Stimulated activated naive CD8-positive, alpha-beta T cell treated with anti-CD3 and anti-CD28 coated beads, Interleukin-15, amount 100 ng/mL, for 72 hours (primary cell): ENCODE measurements at places on chromosomes 16 and 17.

GRCh38 chr17:41777574-41778188 lies 8.8 kb downstream of the JUP start:
- DNase-seq = no peak

DNA sequence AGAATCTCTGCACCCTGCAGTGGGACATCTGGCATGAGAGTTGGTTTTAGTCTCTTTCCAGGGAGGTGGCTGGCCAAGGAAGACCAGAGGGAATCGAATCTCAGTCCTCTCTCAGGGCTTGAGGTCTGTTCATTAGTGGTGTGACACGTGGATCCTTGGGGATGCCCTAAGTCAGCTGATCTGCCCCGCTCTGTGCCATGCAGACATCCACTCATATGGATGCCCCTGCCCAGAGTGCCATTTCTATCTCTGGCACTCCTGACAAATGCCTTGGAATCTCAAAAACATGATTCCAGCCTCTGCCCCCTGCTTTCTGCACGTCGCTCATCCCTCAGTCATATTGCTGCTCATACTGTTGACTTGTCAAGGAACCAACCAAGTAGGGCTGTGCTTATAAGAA lies 38.8 kb downstream of the WSCD1 start:
- no peak for DNase-seq

DNA sequence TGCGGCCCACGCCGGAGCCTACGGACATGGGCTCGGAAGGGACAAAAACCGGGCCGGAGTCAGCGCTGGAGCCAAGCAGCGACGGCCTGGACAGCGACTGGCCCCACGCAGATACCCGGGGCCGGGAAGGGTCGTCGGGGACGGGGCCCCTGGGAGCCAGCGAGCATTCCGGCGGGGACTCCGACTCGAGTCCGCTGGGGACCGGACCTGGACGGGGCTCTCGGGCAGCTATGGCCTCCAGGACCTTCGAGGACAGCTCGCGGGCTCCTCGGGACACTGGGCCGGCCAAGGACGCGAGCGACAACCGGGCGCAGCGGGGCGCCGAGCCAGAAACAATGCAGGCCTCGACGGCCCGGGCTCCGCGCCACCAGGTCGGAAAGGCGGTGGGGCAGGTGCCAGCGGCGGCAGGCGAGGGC lies 1.0 kb downstream of the MYO15B start:
- DNase-seq = no peak

DNA sequence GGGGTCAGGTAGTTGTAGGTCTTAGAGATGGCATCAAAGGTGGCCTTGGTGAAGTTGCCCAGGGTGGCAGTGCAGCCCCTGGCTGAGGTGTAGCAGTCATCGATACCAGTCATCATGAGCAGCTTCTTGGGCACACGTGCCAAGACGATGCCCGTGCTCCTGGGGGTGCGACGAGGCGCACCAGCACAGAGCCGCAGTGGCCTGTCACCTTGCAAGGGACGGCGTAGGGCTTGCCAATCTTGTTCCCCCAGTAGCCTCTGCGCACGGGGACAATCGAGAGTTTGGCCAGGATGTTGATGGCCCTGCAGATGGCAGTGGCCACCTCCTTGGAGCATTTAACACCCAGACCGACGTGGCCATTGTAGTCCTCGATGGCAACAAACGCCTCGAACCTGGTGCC lies 29.8 kb downstream of the CDC27 start:
- DNase-seq = no peak

- DNase-seq = no peak
These were observed 412.6 kb downstream of the RBFOX1 start for GRCh38 chr16:7745276-7745675.

- no peak for DNase-seq
These were observed 69.6 kb upstream of the ATP2A3 start for GRCh38 chr17:4033751-4034251.

DNA sequence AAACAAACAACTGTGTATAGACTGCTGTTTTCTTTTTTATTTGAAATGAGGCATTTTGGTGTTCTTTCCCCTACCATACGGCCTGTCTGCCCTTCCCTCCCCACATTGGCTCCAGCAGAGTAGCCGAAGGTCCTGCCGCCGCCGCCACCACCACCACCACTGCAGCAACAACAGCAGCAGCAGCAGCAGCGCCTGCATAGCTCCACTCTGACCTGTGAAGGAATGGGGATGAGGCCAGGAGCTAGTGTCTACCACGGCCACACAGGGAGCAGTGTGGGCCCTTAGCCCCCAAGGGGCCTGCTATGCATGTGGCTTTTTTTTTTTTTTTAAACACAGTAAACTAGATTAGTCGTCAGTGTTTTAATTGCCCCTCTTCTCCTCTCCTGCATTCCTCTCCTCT lies 5.6 kb upstream of the CDK5R1 start:
- no peak for DNase-seq

- no peak for DNase-seq
These were observed 17.1 kb downstream of the RAB11FIP4 start for GRCh38 chr17:31408586-31408985.

DNA sequence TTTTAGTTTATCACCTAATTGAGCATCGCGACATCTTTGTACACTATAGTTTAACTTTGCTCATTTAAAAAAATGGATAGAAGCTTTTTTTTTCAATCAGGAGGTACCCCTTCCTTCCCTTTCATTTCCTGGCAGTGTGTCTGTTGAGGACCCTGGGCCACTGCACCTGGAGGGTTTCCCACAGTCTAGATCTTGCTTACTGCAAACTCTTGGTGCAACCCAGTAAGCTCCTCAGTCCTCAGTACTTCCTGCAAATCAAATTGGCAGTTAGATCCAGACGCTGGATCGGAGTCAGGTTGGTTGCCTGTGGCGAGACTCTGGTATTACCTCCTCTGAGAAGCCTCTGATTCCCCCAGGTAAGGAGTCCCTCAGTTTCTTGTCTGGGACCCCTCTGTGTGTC lies 162.0 kb downstream of the RAB11FIP4 start:
- DNase-seq = no peak

GRCh38 chr16:26087091-26087490 lies 395.3 kb downstream of the HS3ST4 start:
- DNase-seq = no peak
